ENCODE measurements at places on chromosomes 1 and 21. TPM values are rescaled to one million over a fixed set of nuclear protein-coding genes. Genes with fewer than 3 reads are reported as not detected.

DNA sequence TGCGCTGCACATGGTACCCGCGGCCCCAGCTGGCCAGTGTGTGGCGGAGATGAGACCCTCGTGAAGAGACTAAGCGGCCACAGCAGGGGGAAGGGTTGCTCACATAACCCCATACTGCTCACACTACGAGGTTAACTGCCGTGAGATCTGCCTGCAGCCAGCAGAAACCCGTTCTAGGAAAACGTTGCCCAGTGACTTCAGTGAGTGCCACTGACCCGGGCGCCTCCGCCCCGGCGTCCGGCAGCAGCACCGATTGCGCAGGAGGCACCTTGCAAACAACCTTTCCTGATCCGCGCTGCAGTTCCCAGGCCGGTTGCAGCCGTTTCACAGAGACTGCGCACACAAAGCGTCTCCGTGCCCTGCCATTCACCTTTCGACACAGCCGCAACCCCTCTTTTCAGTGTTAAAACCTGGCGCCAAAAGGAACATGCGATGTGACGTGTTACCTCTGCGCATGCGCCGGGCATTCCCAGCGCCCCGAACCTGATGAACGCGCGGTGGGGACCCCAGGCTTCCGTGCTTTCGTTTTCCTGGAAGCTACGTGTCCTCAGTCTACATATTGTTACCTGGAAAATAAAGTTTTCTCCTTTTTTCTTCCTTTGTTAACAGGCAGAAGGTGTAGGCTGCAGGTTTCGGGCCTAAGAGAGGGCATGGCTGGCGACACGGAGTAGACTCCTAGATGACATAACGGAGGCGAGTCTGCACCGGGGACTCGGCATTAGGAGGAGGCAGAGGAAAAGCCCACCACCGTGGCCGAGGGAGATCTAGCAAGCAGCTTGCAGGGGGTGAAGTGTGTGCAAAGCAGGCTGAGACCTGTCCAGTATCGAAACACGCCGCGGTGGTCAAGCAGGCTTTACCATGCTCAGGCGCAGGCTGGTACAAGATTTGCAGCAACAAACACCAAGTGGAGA is 8.9 kb downstream of the VPS26C start:
- no peaks in the 10 kb centered on the region for H3K36me3 ChIP-seq
- H3K27me3 ChIP-seq, result no peaks in the 10 kb centered on the region
- peak overlapping the region; percentile 83 for H3K4me3 ChIP-seq
- no peak for DNase-seq
- H3K27ac ChIP-seq, result peak overlapping the region; percentile 94
- peaks cover 30% of the 10 kb centered on the region for H3K4me1 ChIP-seq

DNA sequence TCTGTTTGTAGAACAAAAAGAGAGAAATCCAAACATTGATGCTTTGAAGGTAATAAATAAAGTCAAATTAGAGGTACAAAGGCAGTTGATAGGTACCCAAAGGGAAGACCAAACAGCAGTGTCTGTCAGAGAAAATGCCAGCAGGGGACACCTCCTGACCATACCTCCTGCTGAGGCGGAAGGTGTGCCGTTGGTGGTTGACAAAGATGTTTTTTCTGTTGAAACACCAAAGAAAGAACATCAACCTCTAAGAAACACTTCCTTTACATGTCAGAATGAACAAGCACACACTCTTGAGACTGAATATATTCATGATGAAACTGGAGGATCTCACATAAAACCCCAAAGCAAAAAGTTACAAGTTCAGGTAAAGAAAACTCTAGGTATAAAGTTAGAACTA is 128.3 kb downstream of the MACF1 start:
- H3K4me1 ChIP-seq, result peaks cover 35% of the 10 kb centered on the region
- no peaks in the 10 kb centered on the region for H3K27me3 ChIP-seq
- DNase-seq, result no peak
- H3K4me3 ChIP-seq, result no peak overlapping the region
- peaks cover 38% of the 10 kb centered on the region for H3K36me3 ChIP-seq

- H3K27me3 ChIP-seq, result peaks cover 14% of the 10 kb centered on the region
- no peak overlapping the region for H3K27ac ChIP-seq
- H3K36me3 ChIP-seq, result no peaks in the 10 kb centered on the region
- no peak overlapping the region for H3K4me3 ChIP-seq
- no peaks in the 10 kb centered on the region for H3K4me1 ChIP-seq
These were observed 102.4 kb upstream of the ST6GALNAC5 start for GRCh38 chr1:76764638-76765454.

- no peaks in the 10 kb centered on the region for H3K4me1 ChIP-seq
- peaks cover 17% of the 10 kb centered on the region for H3K27me3 ChIP-seq
- H3K36me3 ChIP-seq, result no peaks in the 10 kb centered on the region
- no peak overlapping the region for H3K27ac ChIP-seq
- DNase-seq, result peak; percentile 77
These were observed 133.3 kb downstream of the PGBD5 start for GRCh38 chr1:230292689-230293389.

- no peak for DNase-seq
- H3K36me3 ChIP-seq, result no peaks in the 10 kb centered on the region
- no peaks in the 10 kb centered on the region for H3K27me3 ChIP-seq
- no peak overlapping the region for H3K27ac ChIP-seq
- no peak overlapping the region for H3K4me3 ChIP-seq
- H3K4me1 ChIP-seq, result peaks cover 34% of the 10 kb centered on the region
These were observed 687.0 kb downstream of the ADGRL2 start for GRCh38 chr1:82487778-82488177.

GRCh38 chr1:219379691-219380090 is 206.0 kb downstream of the LYPLAL1 start:
- H3K36me3 ChIP-seq, result no peaks in the 10 kb centered on the region
- no peak overlapping the region for H3K4me3 ChIP-seq
- H3K27ac ChIP-seq, result no peak overlapping the region
- DNase-seq, result no peak

GRCh38 chr1:85413169-85413568 is 51.8 kb downstream of the DDAH1 start:
- H3K4me1 ChIP-seq, result peaks cover 61% of the 10 kb centered on the region
- peaks cover 9% of the 10 kb centered on the region for H3K36me3 ChIP-seq
- H3K27me3 ChIP-seq, result no peaks in the 10 kb centered on the region
- H3K4me3 ChIP-seq, result no peak overlapping the region

GRCh38 chr1:116628448-116628847 is 39.1 kb downstream of the IGSF3 start:
- H3K4me1 ChIP-seq, result peaks cover 4% of the 10 kb centered on the region
- no peak for DNase-seq
- H3K36me3 ChIP-seq, result peaks cover 3% of the 10 kb centered on the region
- H3K27ac ChIP-seq, result no peak overlapping the region

- no peak overlapping the region for H3K4me3 ChIP-seq
- no peak for DNase-seq
- peaks cover 21% of the 10 kb centered on the region for H3K4me1 ChIP-seq
- H3K27ac ChIP-seq, result peak overlapping the region; percentile 69
- H3K36me3 ChIP-seq, result no peaks in the 10 kb centered on the region
- no peaks in the 10 kb centered on the region for H3K27me3 ChIP-seq
These were observed 26.0 kb upstream of the UAP1 start for GRCh38 chr1:162535501-162535900.

- H3K36me3 ChIP-seq, result peaks cover 2% of the 10 kb centered on the region
- peaks cover 25% of the 10 kb centered on the region for H3K4me1 ChIP-seq
These were observed 2.2 kb downstream of the FBXO28 start for GRCh38 chr1:224116131-224116530.

GRCh38 chr1:94416901-94417727 is 1.1 kb upstream of the ABCD3 start:
- H3K27me3 ChIP-seq, result no peaks in the 10 kb centered on the region
- H3K36me3 ChIP-seq, result no peaks in the 10 kb centered on the region
- no peak for DNase-seq
- H3K4me3 ChIP-seq, result no peak overlapping the region

- no peak for DNase-seq
- H3K36me3 ChIP-seq, result no peaks in the 10 kb centered on the region
- H3K27me3 ChIP-seq, result no peaks in the 10 kb centered on the region
- H3K4me3 ChIP-seq, result no peak overlapping the region
- H3K4me1 ChIP-seq, result peaks cover 45% of the 10 kb centered on the region
- peak overlapping the region; percentile 87 for H3K27ac ChIP-seq
These were observed 9.1 kb downstream of the COL8A2 start for GRCh38 chr1:36115931-36116330.

DNA sequence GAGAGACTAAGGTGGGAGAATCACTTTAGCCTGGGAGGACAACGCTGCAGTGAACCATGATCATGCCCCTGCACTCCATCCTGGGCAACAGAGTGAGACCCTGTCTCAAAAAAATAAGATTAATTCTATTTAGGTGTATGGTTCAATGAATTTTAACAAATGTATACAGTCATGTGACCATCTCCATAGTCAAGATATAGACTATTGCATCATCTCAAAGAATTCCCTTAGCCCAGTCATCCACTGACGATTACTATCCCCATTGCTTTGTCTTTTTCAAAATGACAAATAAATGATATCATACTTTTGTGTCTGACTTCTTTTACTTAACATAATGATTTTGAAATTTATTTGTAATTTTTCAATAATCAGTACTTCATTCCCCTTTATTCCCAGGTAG is 260.0 kb downstream of the LRRC7 start:
- DNase-seq, result no peak
- no peak overlapping the region for H3K4me3 ChIP-seq
- no peak overlapping the region for H3K27ac ChIP-seq
- no peaks in the 10 kb centered on the region for H3K36me3 ChIP-seq
- peaks cover 2% of the 10 kb centered on the region for H3K4me1 ChIP-seq

GRCh38 chr1:26529405-26529654 is 231 bp upstream of the RPS6KA1 start:
- H3K27me3 ChIP-seq, result peaks cover 10% of the 10 kb centered on the region
- peaks cover 14% of the 10 kb centered on the region for H3K4me1 ChIP-seq
- H3K4me3 ChIP-seq, result peak overlapping the region; percentile 78
- H3K27ac ChIP-seq, result peak overlapping the region; percentile 57
- H3K36me3 ChIP-seq, result no peaks in the 10 kb centered on the region
- DNase-seq, result no peak

DNA sequence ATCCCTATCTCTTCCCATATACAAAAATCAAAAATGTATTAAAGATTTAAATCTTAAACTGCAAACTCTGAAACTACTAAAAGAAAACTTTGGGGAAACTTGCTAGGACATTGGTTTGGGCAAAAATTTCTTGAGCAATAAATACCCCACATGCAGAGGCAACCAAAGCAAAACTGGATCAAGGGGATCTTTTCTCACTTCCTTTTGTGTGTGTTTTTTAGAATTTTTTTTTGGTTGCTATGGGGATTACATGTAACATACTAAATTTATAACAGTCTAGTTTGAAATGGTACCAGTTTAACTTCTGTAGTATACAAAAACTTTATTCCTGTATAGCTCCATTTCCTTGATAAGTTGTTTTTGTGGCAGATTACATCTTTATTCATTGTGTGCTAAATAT is 16.8 kb downstream of the MAST2 start:
- H3K36me3 ChIP-seq, result peaks cover 8% of the 10 kb centered on the region
- no peaks in the 10 kb centered on the region for H3K27me3 ChIP-seq

DNA sequence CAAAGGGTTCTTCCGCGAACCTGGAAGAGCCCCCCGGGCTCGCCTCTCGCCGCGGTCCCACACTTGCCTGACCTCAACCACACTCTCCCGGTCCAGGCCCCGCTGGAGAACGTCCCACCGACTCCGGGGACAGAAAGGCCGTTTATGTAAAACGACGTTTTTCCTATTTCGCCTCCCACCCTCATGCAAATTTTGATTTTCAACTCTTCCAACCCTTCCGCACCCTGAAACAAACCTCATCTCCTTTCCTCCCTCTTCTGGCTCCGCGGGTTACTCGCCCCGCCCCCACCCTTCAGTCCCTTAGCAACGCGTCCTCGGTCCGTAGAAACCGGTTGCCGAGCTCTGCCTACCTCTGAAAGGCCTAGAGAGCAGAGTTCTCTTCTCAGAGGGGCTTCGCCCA is at the start of gene C1orf141:
C1orf141 (minus strand) TSS at position 276 of the 400 bp plus-strand sequence. CDS start 7,730 bp downstream, outside the sequence.
- H3K36me3 ChIP-seq, result no peaks in the 10 kb centered on the region
- H3K4me1 ChIP-seq, result peaks cover 8% of the 10 kb centered on the region
- peak within 1 kb of the TSS; percentile 28 for H3K27ac ChIP-seq

- no peak for DNase-seq
- peaks cover 7% of the 10 kb centered on the region for H3K27me3 ChIP-seq
- no peak overlapping the region for H3K4me3 ChIP-seq
- H3K36me3 ChIP-seq, result no peaks in the 10 kb centered on the region
These were observed 257.1 kb downstream of the KCTD3 start for GRCh38 chr1:215824245-215824644.

- no peak for DNase-seq
- H3K27me3 ChIP-seq, result no peaks in the 10 kb centered on the region
- no peak overlapping the region for H3K4me3 ChIP-seq
- H3K36me3 ChIP-seq, result peaks cover 3% of the 10 kb centered on the region
- peaks cover 4% of the 10 kb centered on the region for H3K4me1 ChIP-seq
These were observed 37.7 kb downstream of the ODR4 start for GRCh38 chr1:186413319-186413718.

- peaks cover 19% of the 10 kb centered on the region for H3K4me1 ChIP-seq
- H3K4me3 ChIP-seq, result no peak overlapping the region
- peaks cover 5% of the 10 kb centered on the region for H3K36me3 ChIP-seq
- no peak for DNase-seq
- no peaks in the 10 kb centered on the region for H3K27me3 ChIP-seq
These were observed 65.8 kb upstream of the RGL1 start for GRCh38 chr1:183739082-183739481.

GRCh38 chr21:15730484-15731242 is 881 bp downstream of the USP25 start:
- peak overlapping the region; percentile 87 for H3K4me3 ChIP-seq
- H3K27me3 ChIP-seq, result no peaks in the 10 kb centered on the region
- H3K4me1 ChIP-seq, result peaks cover 42% of the 10 kb centered on the region
- DNase-seq, result no peak
- no peaks in the 10 kb centered on the region for H3K36me3 ChIP-seq
- H3K27ac ChIP-seq, result peak overlapping the region; percentile 92

DNA sequence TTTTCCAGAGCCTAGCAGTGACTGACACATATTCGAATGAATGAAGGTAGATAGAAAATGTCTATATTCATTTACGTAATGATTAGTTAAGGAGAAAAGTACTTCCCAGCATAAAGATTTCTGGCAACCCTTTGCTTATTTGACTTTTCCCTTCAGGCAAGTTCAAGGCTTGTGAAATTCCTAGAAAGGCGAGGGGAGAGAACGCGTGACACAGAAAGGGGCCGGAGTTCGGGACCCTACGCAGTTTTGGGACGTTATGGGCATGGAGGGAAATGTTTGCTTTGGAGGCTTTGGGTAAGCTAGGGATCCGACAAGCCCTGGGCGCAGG is 472 bp upstream of the USP25 start:
- DNase-seq, result no peak
- no peaks in the 10 kb centered on the region for H3K27me3 ChIP-seq
- peak overlapping the region; percentile 81 for H3K27ac ChIP-seq
- no peaks in the 10 kb centered on the region for H3K36me3 ChIP-seq
- H3K4me1 ChIP-seq, result peaks cover 36% of the 10 kb centered on the region

- H3K27ac ChIP-seq, result peak overlapping the region; percentile 5
- peak overlapping the region; percentile 28 for H3K4me3 ChIP-seq
- H3K27me3 ChIP-seq, result no peaks in the 10 kb centered on the region
- peaks cover 23% of the 10 kb centered on the region for H3K36me3 ChIP-seq
- peaks cover 38% of the 10 kb centered on the region for H3K4me1 ChIP-seq
These were observed 6.0 kb upstream of the SF3A3 start for GRCh38 chr1:37995751-37996345.

RORC gene
- not detected for total RNA-seq

C1QB gene
- not detected for total RNA-seq

SLAMF9 gene
- not detected for total RNA-seq

MPZ gene
- total RNA-seq, result 0.45 TPM

LIPI gene
- total RNA-seq, result not detected
